ENCODE measurements at places on chromosomes 13 and 19. TPM values are rescaled to one million over a fixed set of nuclear protein-coding genes. Genes with fewer than 3 reads are reported as not detected.

SOHLH2 gene
- polyA plus RNA-seq: 0.14 TPM

MAP2K2 gene
- polyA plus RNA-seq: 104 TPM

DUS3L gene
- polyA plus RNA-seq: 8.0 TPM

BRSK1 gene
- 11.2 TPM for polyA plus RNA-seq

CLIP3 gene
- polyA plus RNA-seq: 29.4 TPM

ZNF223 gene
- polyA plus RNA-seq: 5.3 TPM

CACNG8 gene
- 0.52 TPM for polyA plus RNA-seq

CEACAM4 gene
- polyA plus RNA-seq: not detected

GRCh38 chr13:79457390-79457789 is 23.6 kb upstream of the NDFIP2 start:
- DNase-seq: no peak

DNA sequence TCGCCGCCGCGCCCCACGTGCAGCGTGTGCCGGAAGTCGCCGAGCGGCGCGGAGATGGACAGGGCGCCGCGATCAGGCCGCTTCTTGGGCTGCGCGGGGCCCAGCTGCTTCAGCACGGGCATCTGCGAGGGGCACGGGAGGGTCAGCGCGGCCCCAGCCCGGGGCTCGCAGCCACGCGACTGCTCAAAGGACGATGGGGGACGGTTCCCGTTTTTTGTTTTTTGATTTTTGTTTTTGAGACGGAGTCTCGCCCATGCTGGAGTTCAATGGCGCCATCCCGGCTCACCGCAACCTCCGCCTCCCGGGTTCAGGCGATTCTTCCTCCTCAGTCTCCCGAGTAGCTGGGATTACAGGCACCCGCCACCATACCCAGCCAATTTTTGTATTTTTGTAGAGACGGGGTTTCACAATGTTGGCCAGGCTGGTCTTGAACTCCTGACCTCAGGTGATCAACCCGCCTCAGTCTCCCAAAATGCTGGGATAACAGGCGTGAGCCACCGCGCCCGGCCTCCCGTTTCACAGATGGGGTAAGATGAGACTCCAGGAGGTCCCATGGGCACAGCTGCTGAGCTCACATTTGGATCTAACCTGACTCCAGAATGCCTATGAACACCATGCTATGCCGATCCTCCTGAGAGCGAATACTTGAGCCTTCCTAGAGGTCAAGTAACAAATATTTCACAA is 2.0 kb upstream of the LENG9 start:
- no peak for DNase-seq

DNA sequence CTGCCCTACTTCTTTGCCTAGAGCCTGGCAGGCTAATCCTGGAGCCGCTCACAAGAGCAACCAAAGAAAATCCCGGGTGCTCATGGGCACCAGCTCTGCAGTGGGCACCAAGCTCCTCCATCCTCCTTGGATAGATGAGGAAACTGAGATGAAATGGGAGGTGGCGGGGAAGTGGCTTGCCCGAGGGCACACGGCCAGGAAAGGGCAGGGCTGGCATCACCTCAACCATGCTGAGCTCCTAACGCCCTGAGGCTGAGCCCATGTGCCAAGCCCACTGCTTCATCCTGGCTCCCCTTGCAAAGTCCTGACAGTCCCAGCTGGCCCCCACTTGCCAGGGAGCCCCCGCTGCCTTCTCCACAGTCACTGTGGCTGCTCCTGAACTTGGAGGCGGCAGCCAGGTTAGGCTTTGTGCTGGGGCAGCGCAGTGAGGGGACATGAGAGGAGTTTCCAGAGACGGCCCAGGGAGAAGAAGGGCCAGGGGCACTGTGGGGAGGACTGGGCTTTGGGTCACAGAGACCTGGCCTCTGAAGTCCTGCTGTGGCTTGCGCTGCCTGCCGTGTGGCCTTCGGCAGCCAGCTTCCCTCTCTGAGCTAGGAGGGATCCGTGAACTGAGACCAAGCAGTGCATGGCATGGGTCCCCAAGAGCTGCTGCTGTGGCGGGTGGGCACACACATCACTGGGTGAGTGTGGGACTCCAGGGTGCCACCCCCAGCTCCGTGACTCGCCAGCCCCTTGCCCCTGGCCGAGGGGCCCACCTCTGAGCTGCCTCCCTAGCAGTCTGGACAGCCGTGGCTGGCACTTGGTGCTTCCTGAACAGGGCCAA is 17.5 kb downstream of the TMED1 start:
- no peak for DNase-seq

- no peak for DNase-seq
Observed at GRCh38 chr13:51067706-51068105, 43.4 kb downstream of the C13orf42 start.

GRCh38 chr19:9849791-9850190 is 14.7 kb downstream of the PIN1 start:
- no peak for DNase-seq

DNA sequence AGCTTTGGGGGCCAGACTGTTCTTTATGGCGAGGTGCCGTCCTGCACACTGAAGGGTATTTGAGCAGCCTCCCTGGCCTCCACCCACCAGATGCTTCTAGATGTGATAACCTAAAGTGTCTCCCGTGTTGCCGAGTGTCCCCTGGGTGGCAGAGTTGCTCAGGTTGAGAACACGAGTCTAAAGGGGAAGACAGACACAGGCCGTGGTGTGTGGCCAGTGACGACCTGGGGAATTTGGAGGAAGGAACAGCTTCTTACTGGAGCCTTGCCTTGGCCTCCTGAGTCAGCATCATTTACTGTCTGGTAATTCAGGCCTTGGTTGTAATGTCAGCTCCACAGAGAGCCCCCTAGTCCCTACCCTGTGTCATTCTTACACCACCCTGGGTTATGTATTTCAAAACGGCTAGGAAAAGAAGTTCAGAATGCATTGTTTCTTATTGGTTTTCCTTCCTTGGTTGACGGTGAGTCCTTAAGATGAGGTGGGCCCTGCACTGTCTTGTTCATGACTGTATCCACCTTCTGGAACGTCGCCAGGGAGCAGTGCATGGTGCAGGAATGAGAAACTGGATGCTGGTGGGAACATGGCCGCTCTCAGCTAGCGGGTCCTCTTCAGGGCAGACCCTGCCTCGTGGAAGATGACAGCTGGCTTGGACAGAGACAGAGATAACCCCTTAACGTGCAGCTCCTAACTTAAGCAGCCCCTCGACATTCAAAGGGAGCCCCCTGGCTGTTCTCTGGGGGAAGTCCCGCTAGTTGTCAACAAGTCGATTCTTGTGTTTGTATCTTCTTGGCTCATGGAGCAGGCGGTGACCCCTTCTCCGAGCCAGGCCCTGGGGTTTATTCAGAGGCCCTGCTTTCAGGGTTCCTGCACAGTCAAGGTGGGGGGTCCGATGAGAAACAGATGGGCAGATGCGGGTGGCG is 7.2 kb downstream of the SIN3B start:
- DNase-seq: no peak

GRCh38 chr19:42428676-42429075 is 1.5 kb upstream of the LIPE start:
- DNase-seq: no peak

DNA sequence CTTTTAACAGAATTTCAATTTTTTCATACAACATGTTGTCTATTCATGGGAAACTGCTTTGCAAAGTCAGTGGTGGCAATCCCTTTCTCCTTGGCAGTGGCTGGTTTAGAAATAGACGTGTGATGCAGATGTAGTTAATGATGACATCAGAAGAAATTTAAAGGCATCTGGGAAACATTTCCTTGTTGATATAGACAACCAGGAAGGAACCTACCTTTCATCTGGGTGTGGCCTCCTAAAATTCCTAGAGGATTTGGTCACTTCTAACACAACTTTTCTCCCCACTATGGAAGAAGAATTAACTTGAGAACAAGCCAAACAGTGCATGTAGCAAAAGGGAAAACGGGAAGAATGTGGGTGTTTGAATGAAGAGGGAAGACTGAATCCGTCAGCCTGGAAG is 102.8 kb downstream of the EFNB2 start:
- no peak for DNase-seq

DNA sequence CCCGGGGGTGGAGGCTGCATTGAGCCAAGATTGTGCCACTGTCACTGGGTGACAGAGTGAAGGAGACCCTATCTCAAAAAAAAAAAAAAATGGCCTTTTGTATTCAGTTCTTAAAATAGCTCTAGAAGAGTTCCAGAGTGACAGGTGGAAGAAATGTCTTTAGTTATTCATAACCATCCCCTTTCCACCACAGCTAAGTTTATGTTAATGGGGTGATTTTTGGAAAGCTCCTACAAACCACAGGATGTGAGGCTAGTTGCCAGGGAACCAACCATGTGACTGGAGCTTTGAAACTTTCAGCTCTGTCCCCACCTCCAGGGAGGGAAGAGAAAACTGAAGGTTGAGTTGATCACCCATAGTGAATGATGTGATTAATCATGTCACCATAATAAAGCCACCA is 6.9 kb downstream of the ZNF490 start:
- DNase-seq: no peak

DNA sequence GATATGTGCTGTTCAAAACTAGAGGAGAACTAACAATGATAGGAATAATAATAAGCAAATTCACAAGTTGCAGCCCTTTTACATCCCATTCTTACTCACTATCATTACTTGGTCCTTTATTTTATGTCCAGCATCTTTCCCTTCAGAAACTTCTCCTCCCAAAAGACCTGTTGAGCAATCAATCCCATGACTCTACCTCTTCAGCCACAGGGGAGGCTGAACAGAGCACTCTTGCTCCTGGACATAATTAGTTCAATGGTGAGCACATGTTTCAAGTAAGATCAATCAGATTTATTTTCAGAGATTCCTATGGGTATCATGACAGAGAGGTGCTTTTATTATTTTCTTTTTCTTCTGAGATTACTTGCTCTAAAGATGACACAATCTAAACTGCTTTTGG is 260.0 kb downstream of the COG6 start:
- DNase-seq: no peak

GRCh38 chr13:48531416-48532255 is 1.2 kb downstream of the RCBTB2 start:
- no peak for DNase-seq

DNA sequence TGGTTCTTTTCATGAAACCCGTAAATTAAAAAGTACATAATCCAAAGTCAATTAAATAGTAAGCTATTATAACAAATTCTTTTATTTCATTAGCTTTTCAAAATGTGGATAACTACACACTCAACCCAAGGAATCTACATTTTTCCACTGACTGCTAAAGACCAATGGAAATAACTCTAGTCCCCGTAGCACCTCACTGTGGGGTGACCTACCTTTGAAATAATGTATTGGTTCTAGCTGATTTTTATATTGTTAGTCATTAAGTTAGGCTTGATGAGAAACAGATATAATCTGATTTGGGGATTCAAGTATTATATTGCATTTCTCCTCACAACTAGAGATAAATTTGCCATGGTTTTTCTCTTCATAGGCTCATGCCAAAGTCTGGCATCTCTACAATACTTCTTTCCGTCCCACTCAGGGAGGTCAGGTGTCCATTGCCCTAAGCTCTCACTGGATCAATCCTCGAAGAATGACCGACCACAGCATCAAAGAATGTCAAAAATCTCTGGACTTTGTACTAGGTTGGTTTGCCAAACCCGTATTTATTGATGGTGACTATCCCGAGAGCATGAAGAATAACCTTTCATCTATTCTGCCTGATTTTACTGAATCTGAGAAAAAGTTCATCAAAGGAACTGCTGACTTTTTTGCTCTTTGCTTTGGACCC is 37.3 kb downstream of the KL start:
- DNase-seq: no peak

DNA sequence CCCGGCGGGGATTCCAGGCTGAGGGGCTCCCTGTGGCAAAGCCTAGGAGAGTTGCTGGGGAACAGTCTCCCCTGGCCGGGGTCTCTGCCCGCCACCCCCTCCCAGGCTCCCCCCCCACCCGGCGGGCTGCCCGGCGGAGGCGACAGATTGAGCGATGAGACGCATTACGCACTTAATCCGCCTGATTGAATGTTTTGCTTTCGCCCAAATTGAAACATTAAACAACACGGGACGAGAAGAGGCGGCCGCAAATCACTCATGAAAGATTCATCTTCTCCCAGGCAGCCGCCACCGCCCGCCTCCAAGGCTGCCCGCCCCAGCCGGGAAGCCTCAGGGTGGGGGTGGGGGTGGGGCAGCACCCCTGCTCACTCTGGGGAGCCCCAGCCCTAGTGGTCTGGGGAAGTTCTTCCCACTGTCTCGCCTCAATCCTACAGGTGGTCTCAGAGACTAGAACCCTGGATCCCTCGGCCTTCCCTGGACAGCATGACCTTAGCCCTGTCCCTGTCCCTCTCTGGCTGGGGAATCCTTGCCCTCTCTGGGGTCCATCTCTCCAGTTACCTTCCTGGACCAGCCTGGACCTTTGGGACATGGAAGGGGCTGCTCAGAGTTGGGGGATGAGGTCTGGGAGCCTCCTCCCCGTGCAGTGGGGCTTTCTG is 7.6 kb upstream of the ERFL start:
- DNase-seq: no peak

DNA sequence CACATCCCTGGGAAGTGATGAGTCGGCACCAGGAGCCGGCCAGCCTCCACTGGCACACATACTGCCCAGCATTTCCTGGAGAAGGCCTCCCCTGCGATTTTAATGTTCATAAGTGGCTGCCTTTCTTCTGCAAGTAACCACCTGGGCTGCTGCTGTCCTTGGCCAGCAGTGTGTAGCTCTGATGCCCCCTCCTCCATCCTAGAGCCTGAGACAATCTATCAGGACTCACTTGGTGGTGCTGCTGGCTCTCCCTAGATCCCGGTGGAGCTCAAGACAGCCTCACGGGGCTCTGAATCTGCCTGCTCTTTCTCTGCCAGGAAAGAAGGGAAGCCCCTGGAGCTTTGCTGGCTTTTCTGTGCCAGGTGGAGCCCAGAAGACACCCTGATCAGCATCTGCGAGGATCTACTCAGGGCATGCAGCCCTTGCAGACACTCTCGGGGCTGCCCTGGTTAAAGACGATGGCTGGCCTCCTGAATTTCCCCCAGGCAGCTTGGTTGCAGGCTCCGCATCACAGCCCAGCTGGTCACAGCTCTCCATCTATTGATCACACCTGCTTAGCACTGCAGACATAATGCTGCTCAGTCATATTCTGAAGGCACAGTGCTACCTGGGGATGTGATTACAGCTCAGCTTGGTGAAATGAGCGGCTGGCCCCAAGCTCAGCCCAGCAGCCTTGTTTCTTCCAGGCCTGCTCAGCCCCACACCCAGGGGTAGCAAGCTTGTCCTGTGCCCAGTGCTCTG is 122.3 kb downstream of the ZDHHC20 start:
- no peak for DNase-seq

- no peak for DNase-seq
Observed at GRCh38 chr13:60482012-60482411, 85.0 kb downstream of the TDRD3 start.

- DNase-seq: peak; percentile 86
Observed at GRCh38 chr19:44587963-44588770, 25.2 kb upstream of the IGSF23 start.
